ENCODE measurements at places on chromosomes 1 and 21.
A peak's percentile ranks its signal among the peaks of the same experiment; 100 is the strongest.

- no peak for DNase-seq
Observed at GRCh38 chr21:38211321-38211720, 45.5 kb upstream of the KCNJ15 start.

- no peak for DNase-seq
Observed at GRCh38 chr1:33381977-33382376, 48.9 kb downstream of the PHC2 start.

- no peak for DNase-seq
Observed at GRCh38 chr21:25175938-25176337, 431.3 kb downstream of the MRPL39 start.

GRCh38 chr1:203177470-203178039 lies 1.9 kb upstream of the MYBPH start:
- DNase-seq: no peak

DNA sequence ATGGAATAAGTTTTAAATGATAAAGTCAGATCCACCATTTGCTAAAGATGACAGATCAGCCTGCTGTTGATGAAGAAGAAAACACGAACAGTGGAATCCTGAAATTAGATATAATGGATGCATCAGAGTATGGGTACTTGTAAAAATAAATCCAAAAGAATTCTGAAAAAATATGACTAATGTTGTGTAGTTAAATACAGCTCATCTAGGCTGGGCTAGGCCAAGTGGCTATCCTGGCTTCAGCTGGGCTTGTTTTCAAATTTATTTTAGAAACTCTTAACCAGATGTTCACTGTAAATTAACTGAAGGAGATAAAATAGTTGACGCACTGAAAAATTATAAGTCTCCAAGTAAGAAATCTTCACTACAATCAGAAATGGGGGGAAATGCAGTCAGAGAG lies 7.4 kb upstream of the RGS2 start:
- no peak for DNase-seq

DNA sequence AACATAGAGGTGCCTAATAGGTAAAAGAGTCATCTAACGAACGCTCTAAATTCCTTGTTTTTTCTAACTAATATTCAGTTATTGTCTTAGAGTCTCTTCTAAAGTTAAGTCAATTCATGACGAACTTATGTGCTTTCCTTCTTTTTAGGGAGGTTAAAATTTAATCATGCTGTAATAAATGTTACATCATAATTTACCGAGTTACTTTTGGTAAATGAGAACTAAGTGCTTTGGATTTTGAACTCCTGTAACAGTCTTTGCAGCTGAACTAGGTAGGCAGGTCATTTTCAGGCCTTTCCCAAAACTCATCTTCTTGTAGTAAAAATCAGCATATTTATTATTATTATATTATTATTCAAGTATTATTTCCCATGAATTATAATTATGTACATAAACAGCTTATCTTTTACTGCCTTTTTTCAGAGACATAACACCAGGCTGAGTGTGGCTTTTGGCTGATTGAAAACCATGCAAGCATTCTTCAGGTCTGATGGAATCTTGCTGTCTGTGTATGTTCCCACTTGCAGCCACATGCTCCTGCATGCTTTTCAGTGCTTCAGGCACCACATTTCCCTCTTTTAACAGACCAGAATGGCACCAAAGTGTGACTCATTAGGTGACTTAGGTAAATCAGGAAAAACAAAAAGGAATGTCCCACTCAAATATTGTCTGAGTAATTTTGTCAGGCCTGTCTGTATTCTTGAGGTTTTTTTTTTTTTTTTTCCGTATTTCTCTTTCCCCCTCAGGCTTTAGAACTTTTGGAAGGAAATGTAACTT lies 81.0 kb upstream of the CD55 start:
- no peak for DNase-seq

GRCh38 chr1:108892356-108893140 lies 15.8 kb downstream of the GPSM2 start:
- no peak for DNase-seq

DNA sequence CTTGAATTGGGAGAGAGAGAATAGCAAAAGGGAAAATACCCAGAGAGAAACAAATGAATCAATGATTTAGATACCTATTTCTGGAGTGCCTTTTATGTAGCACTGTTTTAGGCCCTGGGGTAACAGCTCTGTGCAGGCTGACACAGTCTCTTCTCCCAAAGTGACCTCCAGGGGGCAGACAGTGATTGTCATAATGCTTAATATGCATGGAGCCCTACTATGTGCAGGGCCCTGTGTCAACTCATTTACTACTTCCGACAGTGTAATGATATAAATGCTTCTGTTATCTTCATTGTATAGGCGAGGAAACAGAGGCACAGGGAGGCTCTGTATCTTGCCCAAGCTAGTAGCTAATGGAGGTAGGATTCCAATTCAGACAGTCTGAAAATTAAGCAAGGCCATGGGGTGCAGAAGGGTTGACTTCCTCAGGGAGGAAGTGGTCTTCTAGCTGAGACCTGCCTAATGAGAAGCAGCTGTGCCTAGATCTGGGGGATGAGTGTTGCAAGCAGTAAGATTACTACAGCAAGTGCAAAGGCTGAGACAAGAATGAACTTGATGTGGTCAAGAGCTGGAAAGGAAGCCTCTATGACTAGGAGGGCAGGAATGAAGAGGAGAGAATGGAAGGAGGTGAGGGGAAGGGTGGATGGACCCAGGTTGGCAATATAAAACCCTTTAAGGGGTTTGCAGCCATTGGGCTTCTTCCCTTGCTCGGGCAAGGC lies 16.2 kb upstream of the SERINC2 start:
- DNase-seq: peak; percentile 82

DNA sequence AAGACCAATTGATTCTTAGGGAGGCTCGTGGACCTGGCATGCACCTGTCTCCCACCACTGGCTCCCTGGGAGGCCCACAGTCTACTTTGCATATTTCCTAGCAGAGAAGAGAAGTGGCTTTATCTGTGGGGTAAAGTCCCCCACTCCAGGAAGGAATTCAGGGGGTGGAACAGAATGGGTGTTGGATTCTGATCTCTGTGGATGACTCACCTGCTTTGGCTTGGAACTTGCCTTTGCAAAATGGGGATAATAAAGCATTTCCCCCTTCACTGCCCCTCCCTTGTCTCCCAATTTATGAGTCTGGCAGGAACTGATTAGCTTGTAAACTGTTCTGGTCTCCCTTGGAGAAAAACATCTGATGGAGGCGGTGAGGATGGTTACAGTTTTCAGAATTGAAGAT lies 21.2 kb upstream of the OTUD3 start:
- DNase-seq: no peak

DNA sequence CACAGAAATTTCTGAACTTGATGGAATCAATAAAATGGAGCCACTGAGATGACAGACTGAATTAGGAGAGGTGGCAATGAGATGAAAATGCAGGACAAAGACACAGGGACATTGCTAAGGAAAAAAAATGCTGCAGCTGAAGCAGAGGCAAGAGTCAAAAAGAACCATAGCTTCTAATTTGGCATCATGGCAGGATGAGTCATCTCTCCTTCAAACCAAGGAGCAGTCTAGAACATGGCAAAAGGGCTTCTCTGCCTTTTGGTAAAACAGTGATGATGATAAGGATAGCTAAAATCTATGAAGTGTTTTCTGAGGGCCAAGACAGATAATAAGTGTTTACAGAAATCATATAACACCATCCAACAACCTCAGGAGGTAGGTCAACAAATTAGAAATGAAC lies 16.8 kb downstream of the SLC19A2 start:
- DNase-seq: no peak

GRCh38 chr1:48750109-48750508 lies 26.6 kb downstream of the BEND5 start:
- no peak for DNase-seq

DNA sequence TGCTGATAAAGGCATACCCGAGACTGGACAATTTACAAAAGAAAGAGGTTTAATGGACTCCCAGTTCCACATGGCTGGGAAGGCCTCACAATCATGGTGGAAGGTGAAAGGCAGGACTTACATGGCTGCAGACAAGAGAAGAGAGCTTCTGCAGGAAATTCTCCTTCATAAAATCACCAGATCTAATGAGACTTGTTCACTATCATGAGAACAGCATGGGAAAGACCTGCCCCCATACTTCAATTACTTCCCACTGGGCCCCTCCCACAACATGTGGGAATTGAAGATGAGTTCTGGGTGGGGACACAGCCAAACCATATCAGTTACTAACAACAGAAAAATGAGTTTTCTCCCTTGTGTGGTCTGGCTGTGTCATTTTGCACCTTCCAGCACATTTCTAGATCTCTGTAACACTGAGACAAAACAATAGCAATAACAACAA lies 741.4 kb downstream of the KCNT2 start:
- DNase-seq: no peak

- DNase-seq: peak; percentile 31
Observed at GRCh38 chr1:46547481-46548383, 3.7 kb downstream of the KNCN start.

- DNase-seq: no peak
Observed at GRCh38 chr1:57345916-57346315, 77.9 kb downstream of the DAB1 start.

DNA sequence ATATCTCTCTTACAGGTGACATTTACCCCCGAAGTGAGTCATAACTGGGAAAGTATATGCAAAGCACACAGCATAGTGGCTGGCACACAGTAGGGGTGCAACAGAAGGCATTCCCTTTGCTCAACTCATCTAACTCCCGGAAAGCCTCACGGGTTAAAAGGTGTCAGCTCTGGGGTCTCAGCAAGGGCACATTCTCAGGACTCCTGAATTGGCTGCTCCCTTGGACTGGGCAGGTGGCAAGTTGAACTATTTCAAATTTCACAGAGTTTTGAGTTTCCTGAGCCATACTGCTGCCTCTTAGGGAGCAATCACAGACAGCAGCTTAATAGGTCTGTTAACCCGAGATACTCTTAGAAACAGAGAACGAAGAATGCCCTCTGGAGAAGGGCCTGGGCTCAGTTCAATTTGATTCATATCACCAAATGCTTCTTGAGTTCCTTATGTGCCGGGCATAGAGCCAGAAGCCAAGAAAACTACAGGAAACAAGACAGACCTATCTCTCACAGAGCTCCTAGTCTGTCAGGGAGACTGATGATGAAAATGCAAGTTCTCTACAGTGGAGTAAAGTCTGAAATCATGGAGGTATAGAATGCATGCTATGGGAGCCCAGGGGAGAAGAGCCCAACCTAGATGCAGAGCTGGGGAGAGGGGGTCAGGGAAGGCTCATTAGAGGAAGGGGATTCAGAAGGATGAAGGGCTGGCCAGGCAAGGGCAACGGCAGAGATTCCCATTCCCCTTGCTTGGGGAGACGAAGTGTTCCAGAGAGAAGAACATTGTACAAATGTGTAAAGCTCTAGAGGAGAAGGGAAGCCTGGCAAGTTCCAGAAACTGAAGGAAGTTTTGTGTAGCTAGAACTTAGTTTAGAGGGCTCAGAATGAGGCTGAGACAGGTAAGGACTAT lies 143.9 kb upstream of the HMGB4 start:
- DNase-seq: no peak

DNA sequence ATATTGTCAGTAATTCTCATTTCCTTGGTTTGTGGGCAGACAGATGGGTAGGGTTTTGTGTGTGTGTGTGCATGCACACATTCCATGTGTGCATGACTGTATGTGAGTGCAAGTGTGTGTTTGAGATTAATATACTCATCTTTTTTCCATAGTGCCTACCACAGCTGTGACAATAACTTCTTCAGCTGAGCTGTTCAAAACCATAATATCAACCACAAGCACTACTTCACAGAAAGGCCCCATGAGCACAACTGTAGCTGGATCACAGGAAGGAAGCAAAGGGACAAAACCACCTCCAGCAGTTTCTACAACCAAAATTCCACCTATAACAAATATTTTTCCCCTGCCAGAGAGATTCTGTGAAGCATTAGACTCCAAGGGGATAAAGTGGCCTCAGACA lies 149.3 kb downstream of the ADGRL2 start:
- DNase-seq: no peak

GRCh38 chr1:92743221-92743620 lies 41.7 kb downstream of the EVI5 start:
- DNase-seq: no peak

DNA sequence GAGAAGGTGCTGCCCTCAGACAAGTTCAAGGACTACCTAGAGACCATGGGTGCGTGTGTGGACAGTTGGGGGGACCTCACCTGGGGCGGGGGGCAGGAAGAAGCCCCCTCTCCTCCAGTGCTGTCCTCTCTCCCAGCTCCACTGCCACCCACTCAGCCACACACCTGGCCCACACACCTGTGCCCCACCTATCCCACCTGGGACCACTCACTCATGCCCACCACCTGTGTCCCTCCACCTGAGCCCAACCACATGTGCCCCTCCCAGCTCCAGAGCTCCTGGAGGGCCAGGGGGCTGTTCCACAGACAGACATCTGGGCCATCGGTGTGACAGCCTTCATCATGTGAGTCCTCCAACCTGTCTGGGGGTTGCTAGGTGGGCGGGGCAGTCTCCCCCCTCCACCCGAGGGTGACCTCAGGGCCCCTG lies 29.0 kb downstream of the TRIM11 start:
- no peak for DNase-seq

DNA sequence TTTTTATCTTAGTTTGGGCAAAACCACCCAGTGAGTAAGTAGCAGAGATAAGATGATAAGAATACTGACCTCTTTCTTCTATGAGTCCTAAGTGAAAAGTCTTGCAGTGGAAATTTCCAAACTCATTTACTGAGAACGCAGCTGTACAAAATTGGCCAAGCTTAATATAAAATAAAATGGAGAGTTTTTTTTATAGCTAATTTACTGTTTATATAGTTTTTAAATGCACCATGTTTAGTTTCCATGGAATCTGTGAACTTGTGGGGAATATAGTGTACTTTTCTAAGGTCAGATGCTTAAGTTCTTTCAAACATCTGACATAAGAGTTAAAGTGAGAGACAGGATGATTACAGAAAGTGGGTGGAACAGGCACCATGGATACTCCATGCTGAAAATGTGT lies 833.5 kb downstream of the ADGRL2 start:
- DNase-seq: no peak

DNA sequence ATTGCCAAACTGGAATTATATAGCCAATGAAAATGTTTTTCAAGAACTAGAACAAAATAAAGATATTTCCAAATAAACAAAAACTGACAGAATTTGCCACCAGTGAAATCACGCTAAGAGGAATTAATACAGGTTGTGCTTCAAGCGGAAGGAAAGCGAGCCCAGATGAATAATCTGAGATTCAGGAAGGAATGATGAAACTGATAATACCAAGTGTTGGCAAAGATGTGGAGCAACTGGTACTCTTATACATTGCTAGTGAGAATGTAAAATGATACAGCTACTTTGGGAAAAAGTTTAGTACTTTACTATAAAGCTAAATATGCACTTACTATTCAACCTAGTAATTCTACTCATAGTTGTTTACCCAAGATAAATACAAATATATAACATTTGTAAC lies 30.8 kb upstream of the GUCA2B start:
- no peak for DNase-seq

DNA sequence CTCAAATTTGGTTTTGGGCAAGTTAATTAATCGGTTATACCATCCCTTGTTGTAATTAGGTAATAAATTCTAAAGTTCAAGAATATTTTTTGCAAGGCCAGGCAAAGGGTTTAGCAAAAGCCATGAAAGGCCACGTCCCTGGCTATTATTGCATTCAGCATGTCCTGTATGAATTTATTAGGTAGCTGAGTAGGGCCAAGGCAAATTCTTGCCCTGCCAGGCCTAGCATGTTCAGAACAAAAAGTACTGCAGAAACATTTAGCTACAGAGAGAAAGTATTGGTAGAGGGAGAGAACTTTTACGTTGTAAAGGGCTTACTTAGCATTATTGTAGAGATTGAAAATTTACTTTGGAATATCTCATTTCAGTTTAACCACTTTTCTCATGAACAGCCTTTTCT lies 94.4 kb downstream of the PATJ start:
- no peak for DNase-seq

- no peak for DNase-seq
Observed at GRCh38 chr1:30173560-30173959, 549.8 kb downstream of the MATN1 start.

GRCh38 chr1:206734499-206735142 lies 36.0 kb upstream of the IL19 start:
- DNase-seq: no peak

Data from fibroblast of the conjunctiva (primary cell).